Activated CD4-positive, alpha-beta T cell treated with anti-CD3 and anti-CD28 coated beads, Interleukin-2, amount 50 U/mL, for 24 hours (primary cell): ENCODE measurements at places on chromosomes 1 and 21.

DNA sequence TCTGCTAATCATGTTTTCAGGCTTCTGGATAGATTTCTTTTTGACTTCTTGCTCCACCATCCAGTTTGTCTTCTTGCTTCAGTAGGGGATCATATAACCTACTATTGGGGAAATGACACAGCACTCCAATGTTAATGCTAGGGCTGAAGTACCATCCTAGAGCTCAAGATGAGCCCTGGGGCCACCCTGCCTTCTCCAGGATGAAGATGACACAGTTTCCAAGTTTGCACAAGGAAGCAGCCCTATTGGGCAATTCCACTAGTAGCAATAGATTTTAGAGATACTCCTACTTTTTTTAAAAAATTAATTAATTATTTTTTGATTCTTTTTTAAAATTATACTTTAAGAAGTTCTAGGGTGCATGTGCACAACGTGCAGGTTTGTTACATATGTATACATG, 11.3 kb upstream of the KLF18 start:
- DNase-seq = no peak

- no peak for DNase-seq
Observed at GRCh38 chr1:109919303-109919702, 8.7 kb downstream of the CSF1 start.

GRCh38 chr1:28775121-28775942, 36.6 kb upstream of the OPRD1 start:
- DNase-seq = peak; percentile 21

- DNase-seq = no peak
Observed at GRCh38 chr1:15627343-15627988, 10.2 kb downstream of the DDI2 start.

- no peak for DNase-seq
Observed at GRCh38 chr21:45082736-45083135, 8.4 kb downstream of the ADARB1 start.

DNA sequence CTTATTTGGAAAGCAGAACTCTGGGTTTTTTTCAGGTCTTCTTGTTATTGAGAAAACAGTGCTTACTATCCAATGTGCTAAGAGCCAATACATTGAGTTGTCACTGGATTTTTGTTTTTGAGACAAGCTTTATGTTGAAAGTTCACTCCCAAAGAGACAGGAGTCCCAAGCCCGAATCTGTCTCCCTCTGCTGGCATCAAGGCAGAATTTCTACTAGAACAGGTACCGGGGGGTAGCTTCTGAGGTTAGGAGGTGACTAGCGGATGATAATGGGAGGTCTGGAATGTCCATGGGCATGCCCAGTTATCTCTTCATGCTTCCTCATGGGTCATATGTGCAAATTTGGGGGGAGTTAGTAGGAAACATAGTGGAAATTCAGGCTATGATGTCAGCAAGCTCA, 25.1 kb downstream of the ZNF124 start:
- no peak for DNase-seq

- DNase-seq = no peak
Observed at GRCh38 chr1:110616587-110616986, 10.4 kb upstream of the KCNA2 start.

DNA sequence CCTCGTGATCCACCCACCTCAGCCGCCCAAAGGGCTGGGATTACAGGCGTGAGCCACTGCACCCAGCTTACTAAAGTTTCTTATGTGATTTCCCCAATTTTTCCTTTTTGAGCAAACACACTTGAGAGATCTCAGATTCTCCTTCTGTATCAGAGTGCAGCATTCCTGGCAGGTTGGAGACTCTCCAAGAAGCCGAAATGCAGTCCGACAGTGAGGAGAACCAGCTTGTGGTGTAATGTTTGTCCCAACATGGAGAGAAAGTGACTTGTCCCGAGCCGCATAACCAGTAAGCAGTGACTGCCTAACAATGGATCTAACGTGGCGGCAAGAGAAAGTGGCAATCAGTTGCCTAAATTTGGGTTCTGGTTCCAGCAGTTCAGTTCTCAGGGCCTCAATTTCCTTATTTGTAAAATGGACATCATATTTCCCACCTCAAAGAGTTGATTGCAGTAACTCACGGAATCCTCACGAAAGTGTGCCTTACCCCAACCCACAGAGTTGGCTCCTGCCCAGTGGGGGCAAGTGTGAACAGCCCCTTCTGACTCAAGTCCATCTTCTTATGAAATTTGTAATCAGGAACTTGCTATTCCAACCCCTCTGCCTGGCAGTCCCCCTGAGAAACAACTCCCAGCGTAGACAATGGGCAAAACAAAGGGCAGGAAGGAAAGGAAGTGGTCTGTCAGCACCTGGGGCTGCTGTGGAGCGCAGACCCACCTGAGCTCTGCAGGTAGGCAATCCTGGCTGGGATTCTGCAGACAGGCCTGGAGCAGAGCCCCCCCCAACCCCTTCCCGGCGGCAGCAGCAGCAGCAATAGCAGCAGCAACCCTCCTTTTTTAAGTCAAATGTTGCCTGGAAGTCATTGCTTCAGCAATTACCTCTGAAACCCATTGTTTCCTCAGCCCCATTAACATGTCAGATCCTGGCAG, 223.6 kb upstream of the POU3F1 start:
- no peak for DNase-seq

GRCh38 chr1:94422115-94422820, 4.1 kb downstream of the ABCD3 start:
- DNase-seq = no peak

DNA sequence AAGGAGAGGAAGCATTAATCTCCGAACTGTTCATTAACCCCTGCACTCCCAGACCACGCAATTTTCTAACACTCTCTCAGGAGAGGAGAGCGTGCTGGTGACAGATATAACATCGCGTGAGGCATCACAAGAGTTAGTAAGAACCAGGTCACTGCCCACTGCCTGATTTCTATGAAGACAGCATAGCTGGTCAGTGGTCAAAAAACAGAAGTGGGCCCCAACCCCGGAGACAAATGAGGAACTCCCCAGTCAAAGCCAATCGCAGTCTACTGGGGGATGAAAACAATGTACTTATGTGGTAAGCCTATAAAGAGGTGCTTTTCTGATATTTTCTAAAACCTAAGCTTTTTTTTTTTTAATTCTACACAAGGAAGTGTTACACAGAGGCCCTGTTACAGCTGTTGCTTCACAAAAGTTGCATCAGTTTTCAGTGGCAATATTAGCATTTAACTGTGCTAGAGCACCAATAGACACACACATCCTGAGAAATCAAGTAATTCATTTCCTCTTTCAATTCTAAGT, 231.8 kb upstream of the IRF2BP2 start:
- DNase-seq = no peak
